Large intestine (tissue), 12 donors: ENCODE measurements at places on chromosomes 7 and 10.
A peak's percentile ranks its signal among the peaks of the same experiment; 100 is the strongest.

- DNase-seq, result no peak
These were observed 8.4 kb upstream of the R3HCC1L start for GRCh38 chr10:98125940-98126631.

DNA sequence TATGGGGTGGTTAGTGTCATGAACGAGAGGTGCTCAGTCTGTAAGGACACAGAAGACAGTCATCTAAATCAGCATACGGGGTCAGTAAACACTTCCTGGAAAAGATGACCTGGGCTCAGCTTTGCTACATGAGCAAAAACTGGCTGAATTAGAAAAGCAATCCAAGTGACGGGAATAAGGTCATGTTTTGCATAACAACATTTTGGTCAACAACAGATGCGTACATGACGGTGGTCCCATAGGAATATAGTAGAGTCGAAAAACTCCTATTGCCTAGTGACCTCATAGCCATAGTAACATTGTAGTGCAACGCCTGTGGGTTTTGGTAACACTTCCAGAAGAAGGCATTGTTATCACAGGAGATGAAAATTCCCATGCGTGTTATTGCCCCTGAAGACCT lies 92.9 kb downstream of the CTNNA3 start:
- no peak for DNase-seq

DNA sequence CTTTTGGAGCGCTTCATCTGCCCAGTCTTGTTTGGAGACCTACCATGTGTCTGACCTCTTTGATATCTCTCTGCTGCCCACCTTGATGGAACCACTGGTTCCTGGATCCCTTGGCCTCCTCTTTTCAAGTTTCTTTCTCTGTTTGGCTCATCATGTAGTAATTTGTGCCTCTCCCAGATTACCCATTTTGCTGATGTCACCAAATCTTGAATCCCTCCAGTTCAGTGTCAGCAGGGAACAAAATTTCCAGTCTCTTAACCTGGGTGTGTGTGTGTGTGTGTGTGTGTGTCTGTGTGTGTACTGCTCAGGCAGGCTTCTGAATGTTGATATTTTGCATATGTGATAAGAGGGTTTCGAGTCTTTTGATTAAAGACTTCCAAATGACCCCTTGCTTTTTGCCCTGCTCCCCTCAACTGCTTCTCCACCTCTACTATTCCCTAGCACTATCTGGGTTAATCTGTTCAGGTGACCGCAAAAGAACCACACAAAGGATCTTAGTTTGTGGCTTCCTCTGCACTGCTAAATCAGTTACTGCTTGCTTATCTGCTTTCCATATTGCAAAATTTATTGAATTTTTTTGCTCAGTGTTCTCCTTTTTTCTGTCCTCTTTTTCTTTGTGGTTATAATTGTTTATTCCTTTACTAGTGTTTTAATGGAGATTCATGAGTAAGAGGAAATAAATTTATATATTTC lies 25.7 kb downstream of the MYO3A start:
- DNase-seq, result no peak

GRCh38 chr7:120792091-120792860 lies 65.7 kb downstream of the TSPAN12 start:
- DNase-seq, result peak; percentile 69

- no peak for DNase-seq
These were observed 698.2 kb downstream of the REEP3 start for GRCh38 chr10:64219271-64220025.
